ENCODE measurements at places on chromosomes 13 and 19.

GRCh38 chr13:53569453-53569852 lies 540.8 kb downstream of the OLFM4 start:
- no peak for DNase-seq

DNA sequence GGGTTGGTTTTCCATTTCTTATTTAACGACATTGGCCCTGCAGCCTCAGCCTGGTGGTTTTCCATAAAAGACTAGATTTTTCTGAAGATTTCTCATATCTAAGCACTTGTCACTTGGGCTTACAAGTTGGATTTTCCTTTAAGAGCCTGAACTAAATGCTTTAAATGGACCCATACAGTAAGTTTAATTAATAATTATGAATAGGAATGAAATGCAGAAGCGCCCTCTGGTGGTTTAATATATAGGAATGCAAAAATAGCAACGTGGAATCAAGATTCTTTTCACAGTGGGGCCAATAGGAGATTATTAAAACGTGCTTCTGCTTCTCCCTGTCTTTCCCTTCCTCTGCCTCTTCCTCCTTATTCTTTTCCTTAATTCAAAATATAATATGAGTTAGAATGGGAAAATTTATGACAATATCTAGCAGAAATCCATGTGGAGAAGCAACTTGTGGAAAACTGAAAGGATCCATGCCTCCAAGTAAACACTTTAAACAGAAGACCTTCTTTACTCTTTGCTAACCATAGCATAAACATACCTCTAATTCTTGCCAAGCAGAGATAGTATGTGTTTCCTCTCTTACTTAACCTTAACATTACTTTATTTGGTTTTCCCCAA lies 324.0 kb downstream of the GPC5 start:
- peak; percentile 33 for DNase-seq

GRCh38 chr13:73991884-73992283 lies 142.3 kb downstream of the KLF12 start:
- DNase-seq: no peak

DNA sequence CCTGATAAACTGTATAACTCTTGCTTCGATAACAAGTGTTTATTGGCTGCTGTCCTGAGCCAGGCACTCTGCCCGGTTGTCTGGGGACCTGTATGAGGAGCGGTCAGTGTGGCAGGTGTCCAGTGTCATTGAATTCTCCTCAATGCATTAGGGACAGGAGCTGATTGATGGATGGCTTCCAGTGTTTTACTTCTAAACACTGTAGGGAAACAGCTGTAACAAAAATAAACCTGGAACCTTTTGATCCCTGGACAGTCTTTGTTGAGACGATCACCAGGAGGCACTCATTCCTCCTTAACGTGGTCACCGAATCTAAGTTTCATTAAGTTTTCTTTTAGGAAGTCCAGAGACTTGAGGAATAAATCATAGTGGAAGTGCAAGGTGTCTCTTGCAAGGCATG lies 17.9 kb downstream of the UBAC2 start:
- no peak for DNase-seq

GRCh38 chr13:101218484-101218883 lies 197.8 kb downstream of the NALCN start:
- DNase-seq: peak; percentile 21

GRCh38 chr13:84823528-84823927 lies 941.3 kb upstream of the SLITRK1 start:
- DNase-seq: no peak

- DNase-seq: no peak
These were observed 554.3 kb downstream of the DIAPH3 start for GRCh38 chr13:59609421-59609820.

DNA sequence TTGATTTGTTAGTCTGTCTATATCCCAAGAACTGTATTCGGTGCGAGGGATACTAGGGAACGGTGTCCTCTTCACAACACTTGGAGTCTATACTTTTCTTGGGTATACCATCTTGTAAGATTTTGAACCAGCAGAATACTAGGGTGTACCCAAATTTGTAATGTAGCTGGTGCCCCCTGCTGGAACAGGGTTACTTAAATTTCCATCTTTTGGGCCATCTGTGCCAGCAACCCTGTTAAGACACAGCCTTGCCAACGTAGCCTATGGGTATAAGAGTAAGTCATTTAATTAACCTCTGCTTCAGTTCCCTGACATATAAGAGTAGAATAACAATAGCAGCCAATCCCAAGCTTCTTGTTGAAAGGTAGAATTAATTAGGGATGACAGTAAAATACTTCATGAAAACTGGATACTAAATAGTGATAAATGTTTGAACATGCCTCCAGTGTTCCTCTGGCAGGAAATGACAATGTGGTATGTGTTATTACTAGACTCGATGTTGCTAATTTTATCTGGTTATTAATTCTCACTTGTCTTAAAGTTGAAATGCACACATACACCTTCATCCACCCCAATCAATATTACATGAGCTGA lies 607.6 kb downstream of the FGF9 start:
- DNase-seq: peak; percentile 21

DNA sequence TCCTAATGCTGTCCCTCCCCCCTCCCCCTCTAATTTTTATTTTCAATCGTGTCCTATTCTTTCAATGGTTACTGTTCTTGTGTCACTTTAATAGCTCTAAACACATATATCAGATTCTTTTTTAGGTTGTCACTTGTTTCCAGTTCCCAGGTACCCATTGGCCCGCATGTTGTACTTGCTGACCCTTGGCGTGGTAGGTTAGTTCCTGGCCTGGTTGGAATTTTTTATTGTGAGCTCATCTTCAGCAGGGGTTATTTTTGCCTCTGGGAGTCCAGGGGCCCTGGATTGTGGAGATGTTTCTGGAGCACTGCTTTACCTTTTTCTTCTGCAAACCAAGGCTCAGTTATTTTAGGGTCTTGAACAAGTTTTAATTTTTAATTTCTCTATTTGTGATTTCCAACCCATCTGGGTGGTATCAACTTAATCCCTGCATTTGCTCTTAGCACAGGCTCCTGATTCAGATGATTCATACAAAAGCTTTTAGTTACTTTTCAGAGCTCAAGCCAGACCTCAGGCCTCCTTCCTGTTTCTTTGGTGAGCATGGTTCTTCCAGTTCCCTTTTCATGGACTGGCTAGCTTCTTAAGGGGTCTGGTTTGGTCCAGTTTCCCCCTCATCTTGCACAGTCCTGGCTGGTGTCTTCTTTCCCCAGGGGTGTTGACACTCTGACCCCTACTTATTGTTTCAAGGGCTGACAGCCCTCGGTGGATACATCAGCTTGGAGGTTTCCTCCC lies 220.5 kb downstream of the TM9SF2 start:
- DNase-seq: peak; percentile 1

DNA sequence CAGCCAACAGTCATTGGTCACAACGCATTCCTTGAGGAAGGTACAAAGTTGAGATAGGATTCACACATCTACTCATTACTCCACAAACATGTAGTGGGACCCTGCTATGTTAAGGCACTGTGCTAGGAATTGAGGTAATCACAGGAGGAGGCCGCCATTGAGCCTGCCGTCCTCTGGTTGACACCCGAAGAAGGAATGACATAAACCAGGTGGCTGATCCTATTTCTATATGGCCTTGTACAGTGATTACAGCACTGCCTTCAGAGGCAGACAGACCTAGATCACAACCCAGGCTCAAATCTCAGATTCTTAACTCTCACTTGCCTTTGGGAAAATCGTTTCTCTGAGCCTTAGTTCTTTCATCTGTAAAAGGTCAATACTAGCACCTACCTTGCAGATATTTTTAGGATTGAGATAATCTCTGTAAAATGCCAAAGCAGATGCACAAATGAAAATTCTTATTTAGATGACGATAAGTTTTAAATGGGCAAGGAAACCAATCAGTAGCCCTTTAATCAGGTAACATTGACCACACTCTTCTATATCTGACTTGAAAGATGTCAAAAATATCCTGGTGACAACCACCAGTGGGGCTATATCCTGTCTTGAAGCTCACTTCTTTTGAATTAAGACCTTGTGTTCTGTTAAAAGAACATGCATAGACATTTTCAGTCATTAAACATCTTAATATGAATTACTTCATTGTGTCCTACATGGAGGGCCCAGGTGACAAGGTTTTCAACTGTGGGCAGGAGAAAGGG lies 251.6 kb downstream of the KCTD12 start:
- no peak for DNase-seq

- no peak for DNase-seq
These were observed 24.2 kb upstream of the RFC3 start for GRCh38 chr13:33793726-33794125.

GRCh38 chr19:35942235-35942634 lies 6.1 kb downstream of the LRFN3 start:
- DNase-seq: no peak

DNA sequence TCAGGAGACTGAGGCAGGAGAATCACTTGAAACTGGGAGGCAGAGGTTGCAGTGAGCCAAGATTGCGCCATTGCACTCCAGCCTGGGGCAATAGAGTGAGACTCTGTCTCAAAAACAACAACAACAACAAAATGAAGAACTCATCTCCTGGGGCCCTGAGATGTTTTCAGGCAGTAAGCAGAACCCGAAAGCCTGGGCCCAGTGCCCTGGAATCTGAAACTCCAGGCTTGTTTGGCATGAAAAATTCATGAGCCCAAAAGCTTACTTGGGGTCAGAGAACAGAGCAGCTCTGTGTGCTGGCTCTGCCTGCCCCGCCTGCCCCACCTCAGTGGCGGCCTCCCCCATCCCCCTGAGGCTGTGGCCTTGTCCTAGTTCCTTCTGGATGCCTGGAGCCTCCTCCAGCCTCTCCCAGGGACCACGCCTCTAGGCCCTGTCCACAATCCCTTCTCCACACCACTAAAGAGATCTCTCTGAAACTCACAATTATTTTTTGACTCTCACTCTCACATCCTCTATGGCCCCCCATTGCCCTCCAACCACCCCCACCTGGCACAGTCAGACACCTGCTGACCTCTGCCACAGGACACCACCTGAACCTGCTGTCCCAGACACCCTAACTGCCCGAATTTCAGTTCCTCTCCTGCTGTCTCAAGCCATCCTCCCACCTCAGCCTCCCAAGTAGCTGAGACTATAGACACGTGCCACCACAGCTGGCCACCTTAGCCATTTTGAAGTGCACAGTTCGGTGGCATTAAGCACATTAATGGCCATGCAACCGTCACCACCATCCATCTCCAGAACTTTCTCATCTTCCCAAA lies 6.9 kb upstream of the AP1M2 start:
- no peak for DNase-seq

- DNase-seq: no peak
These were observed 39.5 kb downstream of the PAN3 start for GRCh38 chr13:28177877-28178276.

DNA sequence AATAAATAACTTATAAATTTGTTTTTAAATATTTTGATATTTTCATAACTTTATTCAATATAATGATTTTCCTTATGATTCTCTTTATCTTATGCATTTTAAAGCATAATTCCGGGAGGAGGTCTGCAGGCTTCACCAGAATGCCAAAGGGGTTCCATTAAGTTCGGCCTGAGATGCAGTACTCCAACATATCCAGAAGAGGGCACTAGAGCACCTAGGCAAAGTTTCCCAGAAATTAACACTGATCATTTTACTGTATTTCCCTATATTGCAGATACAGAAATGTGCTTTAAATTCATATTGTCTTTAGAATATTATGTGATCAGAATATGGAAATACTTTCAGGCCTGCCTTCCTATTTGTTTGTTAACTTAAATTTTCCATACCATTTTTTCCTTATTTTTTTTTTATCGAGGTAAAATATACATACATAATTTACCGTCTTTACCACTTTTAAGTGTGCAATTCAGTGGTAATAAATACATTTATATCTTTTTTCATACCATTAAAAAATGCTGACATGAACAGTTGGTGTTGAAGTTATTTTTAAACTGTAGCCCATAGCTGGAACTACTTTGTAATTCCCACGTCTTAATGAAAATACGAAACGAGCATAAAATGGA lies 58.9 kb upstream of the TM9SF2 start:
- peak; percentile 35 for DNase-seq

- no peak for DNase-seq
These were observed 250.3 kb downstream of the COL4A1 start for GRCh38 chr13:110056640-110057039.

DNA sequence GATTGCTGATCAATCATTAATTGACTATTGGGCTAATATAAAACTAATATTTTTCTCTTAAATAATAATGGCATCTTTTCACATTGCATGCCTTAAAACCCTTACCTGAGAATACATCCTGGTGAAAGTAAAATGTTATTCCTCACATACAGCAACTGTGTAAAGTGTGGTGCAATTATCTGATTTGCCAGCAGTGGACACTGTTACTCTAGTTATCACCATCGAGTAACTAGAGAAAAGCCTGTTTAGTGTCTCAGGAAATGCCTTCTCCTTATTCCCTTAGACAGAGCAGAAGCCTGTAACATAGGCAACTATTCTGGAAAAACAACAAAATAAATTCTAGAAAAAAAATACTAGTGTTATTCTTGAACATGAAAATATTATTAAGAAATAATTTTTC lies 459.8 kb downstream of the FGF14 start:
- DNase-seq: peak; percentile 7

GRCh38 chr13:114140131-114140905 lies 7.9 kb upstream of the RASA3 start:
- DNase-seq: no peak

GRCh38 chr19:49200238-49200862 lies 42.8 kb downstream of the TRPM4 start:
- DNase-seq: peak; percentile 17

DNA sequence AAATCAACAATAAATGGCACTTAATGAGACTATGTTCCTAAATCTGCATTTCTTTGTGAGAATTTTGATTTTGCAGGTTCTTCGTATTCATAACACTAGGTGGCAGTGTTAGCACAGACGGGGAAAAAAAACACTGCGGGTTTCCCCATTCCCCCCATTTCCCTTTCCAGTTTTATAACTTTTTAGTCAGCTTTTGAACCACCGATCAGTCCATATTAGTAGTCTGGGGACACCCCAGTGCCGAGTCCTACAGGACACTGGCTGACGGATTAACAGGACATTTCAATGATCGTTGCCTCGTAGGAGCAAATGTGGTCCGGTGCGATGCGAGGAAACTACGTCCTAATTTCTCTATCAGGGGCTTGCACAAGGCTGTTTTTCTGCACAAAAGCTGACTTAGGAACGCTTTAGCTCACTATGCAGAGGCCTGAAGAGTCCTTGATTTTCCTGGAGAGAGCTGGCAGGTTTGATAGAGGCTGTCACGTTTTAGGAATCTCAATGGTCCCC lies 234.3 kb downstream of the LMO7 start:
- peak; percentile 22 for DNase-seq

DNA sequence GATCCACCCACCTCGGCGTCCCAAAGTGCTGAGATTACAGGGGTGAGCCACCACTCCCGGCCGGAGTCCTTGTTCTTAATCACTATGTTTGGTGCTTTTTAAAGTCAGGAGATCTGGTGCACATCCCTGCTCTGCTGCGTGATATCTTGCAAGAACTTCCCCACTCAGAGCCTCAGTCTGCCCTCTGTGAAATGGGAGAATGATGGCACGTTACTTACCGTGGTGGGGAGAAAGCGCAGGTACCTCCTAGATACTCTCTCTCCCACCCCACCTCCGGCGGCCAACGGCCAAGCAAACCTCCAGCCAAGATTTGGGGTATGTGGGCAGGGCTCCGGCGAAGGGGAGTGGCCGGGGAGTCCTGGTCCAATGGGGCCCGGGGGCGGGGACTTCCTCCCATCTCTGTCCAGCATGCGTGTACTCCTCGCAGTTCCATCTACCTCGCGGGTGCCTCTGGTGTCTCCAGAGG lies at the start of gene RYR1:
RYR1 (plus strand) TSS at position 424 of the 466 bp plus-strand sequence. CDS start 139 bp downstream, outside the sequence.
- peak; percentile 13 for DNase-seq
